Naive thymus-derived CD4-positive, alpha-beta T cell (primary cell): ENCODE measurements at places on chromosomes 6 and 20. TPM values are rescaled to one million over a fixed set of nuclear protein-coding genes. Genes with fewer than 3 reads are reported as not detected.

Gene USP49
- 6.0 TPM in 2 replicates for total RNA-seq

Gene TSBP1
- not detected for total RNA-seq

Gene BMP6
- total RNA-seq, result not detected in 2 replicates

DNA sequence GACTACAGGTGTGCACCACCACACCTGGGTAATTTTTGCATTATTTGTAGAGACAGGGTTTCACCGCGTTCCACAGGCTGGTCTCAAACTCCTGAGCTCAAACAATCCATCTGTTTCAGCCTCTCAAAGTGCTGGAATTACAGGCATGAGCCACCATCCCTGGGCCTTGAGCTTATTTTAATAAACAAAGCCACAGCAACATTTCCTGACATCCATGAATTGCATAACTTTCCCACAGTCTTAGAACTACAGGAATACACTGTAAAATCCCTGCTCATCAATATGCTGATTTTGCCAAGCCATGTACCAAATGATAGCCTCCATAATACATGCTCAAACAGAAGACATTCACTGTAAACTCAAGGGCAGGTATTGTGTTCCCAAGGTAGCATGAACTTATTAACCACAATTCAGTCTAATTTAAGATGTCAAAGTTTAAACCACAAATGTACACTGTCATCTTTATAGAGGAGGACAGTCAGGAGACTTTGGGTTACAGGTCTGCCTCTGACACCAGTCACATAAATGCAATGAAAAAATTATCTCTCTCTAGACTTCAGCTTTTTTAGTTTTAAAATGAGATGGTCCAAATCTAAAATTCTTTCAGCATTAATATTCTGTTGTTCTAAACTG, 40.0 kb downstream of the NUDT3 start:
- no peaks in the 10 kb centered on the region for H3K4me1 ChIP-seq
- H3K27ac ChIP-seq, result no peak overlapping the region
- H3K27me3 ChIP-seq, result no peaks in the 10 kb centered on the region
- no peak overlapping the region for H3K4me3 ChIP-seq

- DNase-seq, result peak; percentile 38
- H3K36me3 ChIP-seq, result no peaks in the 10 kb centered on the region
- H3K27ac ChIP-seq, result peak overlapping the region; percentile 6
Measured at GRCh38 chr6:21914121-21914973, 320.8 kb downstream of the SOX4 start.

GRCh38 chr6:56677559-56677958, 34.9 kb upstream of the DST start:
- no peaks in the 10 kb centered on the region for H3K4me1 ChIP-seq
- H3K27me3 ChIP-seq, result no peaks in the 10 kb centered on the region
- H3K27ac ChIP-seq, result no peak overlapping the region
- no peak for DNase-seq

DNA sequence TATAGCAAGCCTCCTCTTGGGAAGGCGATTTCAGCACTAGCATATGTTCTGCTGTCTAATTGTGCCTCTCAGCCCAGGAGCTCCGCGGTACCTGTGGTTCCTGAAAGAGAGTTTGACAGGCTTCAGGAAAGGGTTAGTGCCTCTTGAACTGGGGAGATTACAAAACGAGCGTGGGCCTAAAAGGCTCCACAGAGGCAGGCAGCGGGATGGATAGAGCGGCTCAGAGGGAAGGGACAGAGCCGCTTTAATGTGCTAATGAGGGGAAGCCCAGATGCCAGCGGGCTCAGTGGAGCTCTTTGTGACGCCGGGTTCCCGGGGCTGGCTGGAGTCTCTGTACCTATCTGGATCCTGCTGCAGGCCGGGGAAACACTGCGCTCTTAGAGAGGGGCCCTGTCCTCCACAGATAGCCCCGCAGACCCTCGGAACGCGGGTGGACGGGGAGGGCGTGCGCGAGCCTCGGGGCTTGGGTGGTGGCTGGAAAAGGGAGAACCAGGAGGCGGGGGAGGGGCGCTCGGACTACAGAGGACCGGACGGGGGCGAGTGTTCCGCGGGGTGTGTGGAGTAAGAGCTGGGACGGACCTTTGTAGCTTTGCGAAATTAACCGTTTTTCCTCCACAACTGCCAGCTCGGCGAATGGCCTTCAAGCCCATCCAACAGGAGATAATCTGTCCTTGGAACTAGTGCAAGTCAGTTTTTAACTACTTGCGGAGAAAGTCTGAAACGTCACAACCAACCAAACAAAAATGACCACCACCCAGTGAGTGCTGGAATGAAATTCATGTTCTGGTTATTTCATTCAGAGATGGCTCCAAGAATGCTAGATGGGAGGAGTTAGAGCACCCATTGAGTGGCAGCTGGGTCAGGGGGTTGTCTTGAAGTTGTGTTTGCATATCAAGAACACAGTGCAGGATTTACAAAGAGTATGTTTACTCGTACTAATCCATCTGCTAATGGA, 13.0 kb downstream of the SLC35F1 start:
- H3K4me3 ChIP-seq, result no peak overlapping the region
- H3K4me1 ChIP-seq, result no peaks in the 10 kb centered on the region
- no peak overlapping the region for H3K27ac ChIP-seq
- H3K36me3 ChIP-seq, result no peaks in the 10 kb centered on the region

DNA sequence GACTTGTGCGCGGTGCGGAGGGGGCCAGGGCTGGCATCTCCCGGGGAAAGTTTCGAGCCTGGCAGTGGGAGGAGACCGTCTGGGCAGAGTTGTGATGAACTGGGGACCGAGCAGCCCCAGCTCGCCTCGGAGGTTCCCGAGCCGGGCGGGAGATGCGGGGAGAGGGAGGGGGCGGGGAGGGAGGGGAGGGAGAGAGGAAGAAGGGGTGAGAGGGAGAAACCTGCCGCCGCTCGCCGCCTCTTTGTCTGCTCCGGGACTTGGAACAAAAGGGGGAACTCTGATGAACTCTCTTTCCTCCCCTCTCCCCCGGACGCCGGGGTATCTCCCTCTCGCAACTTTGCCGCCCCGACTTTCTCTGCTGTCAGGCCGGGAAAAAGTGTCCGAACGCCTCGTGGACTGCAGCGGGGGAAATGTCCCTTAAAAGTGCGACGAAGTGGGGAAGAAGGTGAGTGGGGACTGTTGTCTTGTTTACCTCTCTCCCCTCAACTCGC, 72.7 kb downstream of the SOX4 start:
- no peaks in the 10 kb centered on the region for H3K4me1 ChIP-seq
- H3K27me3 ChIP-seq, result peaks cover 11% of the 10 kb centered on the region
- no peak overlapping the region for H3K27ac ChIP-seq
- no peak overlapping the region for H3K4me3 ChIP-seq
- no peak for DNase-seq

- no peaks in the 10 kb centered on the region for H3K4me1 ChIP-seq
- DNase-seq, result no peak
- no peaks in the 10 kb centered on the region for H3K27me3 ChIP-seq
- no peak overlapping the region for H3K27ac ChIP-seq
- no peaks in the 10 kb centered on the region for H3K36me3 ChIP-seq
Measured at GRCh38 chr20:51634257-51634656, 91.7 kb upstream of the NFATC2 start.

DNA sequence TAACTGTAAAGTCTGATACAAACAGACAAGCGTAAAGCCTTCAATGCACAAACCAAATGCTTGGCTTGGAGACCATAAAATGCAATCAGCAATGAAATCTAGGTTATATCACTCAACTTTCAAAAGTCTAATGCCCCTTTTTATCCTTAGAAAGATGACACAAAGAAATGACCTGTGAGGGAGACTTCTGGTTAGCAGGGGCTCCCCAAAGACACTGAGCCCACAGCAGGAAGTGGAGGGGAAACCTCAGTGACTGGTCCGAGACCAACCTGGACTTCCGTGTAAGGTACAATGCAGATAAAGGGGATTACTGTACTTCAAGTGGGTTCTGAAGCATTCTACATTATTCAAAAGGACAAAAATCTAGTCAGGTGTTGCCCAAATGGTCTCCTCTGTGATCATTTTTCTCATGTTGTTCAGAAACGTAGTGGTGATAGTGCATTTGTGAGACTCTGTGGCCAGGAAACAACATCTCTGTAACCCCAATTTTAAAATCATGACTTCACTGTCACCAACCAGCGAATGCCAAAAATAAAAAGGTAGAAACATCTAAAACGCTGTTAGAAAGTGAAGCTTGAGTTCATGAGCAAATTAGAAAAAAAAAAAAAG, 88.2 kb downstream of the HIVEP2 start:
- peak; percentile 50 for DNase-seq
- peak overlapping the region; percentile 54 for H3K4me3 ChIP-seq
- peaks cover 68% of the 10 kb centered on the region for H3K4me1 ChIP-seq
- H3K27ac ChIP-seq, result peak overlapping the region; percentile 86

DNA sequence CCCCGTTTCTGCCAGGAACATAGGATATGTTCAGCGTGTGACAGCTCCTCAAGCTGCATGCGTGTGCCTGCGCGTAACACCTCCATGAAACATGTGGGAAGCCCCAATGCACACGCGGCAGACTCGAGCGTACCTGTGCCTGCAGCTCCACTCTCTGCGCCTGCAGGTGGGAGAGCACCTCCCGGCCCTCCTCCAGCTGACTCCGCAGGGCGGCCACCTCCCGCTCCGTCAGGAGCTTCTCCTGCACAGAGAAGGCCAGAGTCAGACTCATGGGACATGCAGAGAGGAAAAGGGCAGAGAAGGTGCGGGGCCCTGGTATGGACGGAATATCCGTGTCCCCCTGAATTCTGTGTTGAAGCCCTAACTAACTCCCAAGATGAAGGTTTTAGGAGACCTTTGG, 22.4 kb downstream of the BFSP1 start:
- DNase-seq, result no peak
- peaks cover 35% of the 10 kb centered on the region for H3K4me1 ChIP-seq
- H3K27me3 ChIP-seq, result no peaks in the 10 kb centered on the region
- no peak overlapping the region for H3K27ac ChIP-seq
- no peaks in the 10 kb centered on the region for H3K36me3 ChIP-seq
